Activated T-cell treated with anti-CD3 and anti-CD28 coated beads for 24 hours (primary cell): ENCODE measurements at places on chromosomes 6 and 20.

DNA sequence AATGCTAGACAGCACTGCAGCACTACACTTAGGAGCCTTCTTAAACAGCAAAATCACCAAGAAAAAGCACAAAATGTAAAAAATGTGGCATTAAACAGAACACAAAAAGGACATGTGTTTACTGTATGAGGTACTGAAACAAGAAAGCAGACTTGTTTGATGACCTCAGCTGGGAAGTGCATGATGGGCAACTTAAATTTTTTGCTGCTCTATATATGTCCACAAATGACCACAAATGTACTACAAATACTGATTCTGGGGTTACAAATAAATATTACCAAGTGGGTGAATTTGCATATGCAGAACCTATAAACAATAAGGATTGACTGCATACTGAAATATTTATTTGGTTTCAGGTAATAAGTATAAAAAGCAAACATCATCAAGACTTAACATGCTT, 13.1 kb downstream of the RAB23 start:
- no peak for DNase-seq

GRCh38 chr6:79802657-79803300, 144.6 kb downstream of the ELOVL4 start:
- no peak for DNase-seq

GRCh38 chr6:54018722-54019121, 92.5 kb upstream of the MLIP start:
- no peak for DNase-seq

GRCh38 chr6:72856801-72857200, 234.9 kb downstream of the KCNQ5 start:
- DNase-seq, result no peak

- no peak for DNase-seq
These were observed 86.6 kb upstream of the TOX2 start for GRCh38 chr20:43827940-43828562.

DNA sequence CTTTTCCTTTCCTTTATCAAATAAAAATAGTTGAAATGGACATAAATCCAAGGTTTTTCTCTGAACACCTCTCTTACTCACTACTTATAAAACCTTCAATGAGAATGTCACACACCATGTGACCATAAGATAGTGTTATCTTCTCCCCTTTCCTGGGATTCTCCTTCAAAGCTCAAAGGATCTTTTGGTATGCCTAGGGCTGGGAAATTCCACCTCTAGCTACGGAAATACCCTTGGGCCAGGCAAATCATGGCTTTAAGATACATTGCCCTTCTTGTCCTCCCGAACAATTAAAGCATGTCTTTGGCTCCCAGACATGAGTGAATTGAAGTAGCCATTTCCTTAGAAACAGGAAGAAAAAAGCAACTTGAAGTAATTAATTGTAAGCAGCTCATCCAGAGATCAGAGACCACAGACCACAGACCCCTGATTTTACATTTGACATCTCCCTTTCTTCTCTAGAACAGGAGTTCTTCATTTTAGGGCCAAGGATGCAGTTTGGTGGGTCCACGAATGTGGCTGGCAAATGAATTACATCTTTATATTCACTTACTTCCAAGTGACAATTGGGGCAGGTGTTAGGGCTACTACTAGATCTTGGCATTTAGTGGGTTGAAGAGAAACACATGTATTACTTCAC, 4.1 kb downstream of the PLCB4 start:
- no peak for DNase-seq

- no peak for DNase-seq
These were observed 542.0 kb upstream of the MARCKS start for GRCh38 chr6:113315165-113315564.

DNA sequence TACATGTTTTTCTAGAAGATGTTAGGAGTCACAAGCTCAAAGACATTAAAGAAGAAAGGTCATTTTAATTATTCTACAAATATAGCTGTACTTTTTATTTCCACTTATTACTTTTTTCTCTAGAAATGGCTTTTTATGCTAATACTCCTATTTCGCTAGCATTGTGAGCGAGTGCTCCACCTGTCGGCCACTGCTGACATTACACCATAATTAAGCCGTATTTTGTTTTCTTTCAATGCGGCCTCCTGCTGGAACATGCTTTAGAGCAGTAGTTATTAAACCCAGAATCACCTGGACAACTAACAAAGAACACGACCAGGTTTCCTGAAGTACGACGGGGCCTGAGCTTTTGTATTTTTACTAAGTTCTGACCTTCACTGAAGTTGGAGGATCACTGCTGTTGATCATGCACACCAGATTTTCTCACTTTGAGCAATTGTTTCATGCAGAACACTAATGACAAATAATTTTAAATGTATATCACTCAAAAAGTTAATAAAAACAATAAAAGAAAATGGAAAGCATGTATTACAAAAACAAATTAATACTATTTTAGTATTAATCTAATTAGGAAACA, 74.1 kb upstream of the PAK5 start:
- peak; percentile 13 for DNase-seq

- DNase-seq, result no peak
These were observed 32.1 kb downstream of the BEND3 start for GRCh38 chr6:107083047-107083768.

DNA sequence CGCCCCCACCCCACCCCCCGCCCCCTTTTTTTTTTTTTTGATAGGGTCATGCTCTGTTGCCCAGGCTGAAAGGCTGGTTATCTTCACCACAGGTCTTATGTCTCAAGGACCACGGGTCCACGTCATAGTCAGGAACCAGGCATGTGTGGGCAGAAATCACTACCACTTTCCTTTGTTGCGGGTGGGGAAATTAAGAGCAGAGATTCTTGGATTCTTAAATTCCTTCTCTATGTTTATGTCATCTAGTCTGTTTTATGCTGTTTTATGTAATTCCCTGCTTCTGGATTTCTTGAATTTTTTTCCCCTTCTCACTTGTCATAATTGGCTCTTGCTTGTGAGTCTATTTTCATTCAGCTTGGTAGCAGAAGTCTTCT, 25.8 kb upstream of the PLCG1 start:
- DNase-seq, result no peak

DNA sequence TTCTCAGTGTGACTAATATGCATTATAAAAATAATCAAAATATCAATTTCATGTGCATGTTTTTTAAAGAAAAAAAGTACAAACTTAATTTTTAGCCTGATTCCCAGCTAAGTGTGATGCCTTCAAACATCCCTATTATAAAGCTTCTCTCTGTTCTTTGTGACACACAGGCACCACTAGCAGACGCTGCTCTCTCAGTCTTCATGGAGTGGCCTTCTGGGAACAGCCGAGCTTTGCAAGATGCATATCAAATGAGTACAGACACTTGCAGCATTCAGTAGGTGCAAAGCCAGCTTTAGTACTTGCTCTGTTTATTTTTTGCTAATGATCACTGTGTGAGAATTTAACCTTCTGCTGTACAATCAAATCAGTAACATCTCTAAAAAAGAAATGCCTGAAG, 340.0 kb downstream of the ADGRB3 start:
- no peak for DNase-seq

- no peak for DNase-seq
These were observed 1.3 kb upstream of the SLC35D3 start for GRCh38 chr6:136920671-136921380.

GRCh38 chr20:46939031-46939965, 44.7 kb downstream of the EYA2 start:
- no peak for DNase-seq

GRCh38 chr20:12395353-12395752, 477.7 kb downstream of the BTBD3 start:
- DNase-seq, result no peak

GRCh38 chr6:40022867-40023266, 88.6 kb upstream of the MOCS1 start:
- no peak for DNase-seq

- no peak for DNase-seq
These were observed 6.7 kb downstream of the C20orf203 start for GRCh38 chr20:32667027-32667426.

GRCh38 chr20:38120625-38120988, 44.5 kb downstream of the TGM2 start:
- no peak for DNase-seq

- no peak for DNase-seq
These were observed 103.8 kb upstream of the FAM184A start for GRCh38 chr6:119182216-119182803.

GRCh38 chr20:21529863-21530262, 16.0 kb upstream of the NKX2-2 start:
- no peak for DNase-seq

DNA sequence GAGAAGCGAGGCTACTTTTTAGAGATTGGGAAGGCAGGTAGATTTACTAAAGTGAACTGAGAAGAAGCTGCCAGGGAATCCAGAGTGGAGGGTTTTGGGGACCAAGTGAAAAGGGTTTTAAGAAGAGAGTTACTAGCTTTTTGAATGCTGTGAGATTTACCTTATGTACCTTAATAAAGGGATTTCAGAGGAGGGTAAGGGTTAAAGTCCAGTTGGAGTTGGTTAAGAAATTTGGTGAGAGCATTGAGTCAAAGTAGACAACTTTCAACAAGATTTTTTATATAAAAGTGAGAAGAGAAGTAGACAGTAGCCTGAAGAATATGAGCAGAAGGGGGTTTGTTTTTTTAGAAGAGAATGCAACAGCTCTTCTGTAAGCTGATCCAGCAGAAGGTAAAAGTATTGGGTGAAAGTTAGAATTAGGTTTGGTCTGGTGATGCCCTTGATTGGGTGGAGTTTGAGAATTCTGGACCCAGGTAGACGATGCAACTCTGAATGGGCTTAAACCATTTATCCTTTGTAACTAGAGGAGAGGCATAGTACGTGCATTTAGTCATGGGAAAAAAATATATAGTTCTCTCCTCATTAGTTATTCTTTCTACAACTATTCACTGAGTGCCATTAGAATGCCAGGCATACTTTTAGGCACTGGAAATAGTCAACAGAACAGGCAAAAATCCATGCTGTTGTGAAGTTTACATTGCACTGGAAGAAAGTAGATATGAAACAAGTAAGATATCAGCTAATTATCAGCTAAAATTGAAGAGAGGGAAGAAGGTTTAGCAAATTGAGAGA, 44.8 kb downstream of the ATRN start:
- DNase-seq, result no peak

DNA sequence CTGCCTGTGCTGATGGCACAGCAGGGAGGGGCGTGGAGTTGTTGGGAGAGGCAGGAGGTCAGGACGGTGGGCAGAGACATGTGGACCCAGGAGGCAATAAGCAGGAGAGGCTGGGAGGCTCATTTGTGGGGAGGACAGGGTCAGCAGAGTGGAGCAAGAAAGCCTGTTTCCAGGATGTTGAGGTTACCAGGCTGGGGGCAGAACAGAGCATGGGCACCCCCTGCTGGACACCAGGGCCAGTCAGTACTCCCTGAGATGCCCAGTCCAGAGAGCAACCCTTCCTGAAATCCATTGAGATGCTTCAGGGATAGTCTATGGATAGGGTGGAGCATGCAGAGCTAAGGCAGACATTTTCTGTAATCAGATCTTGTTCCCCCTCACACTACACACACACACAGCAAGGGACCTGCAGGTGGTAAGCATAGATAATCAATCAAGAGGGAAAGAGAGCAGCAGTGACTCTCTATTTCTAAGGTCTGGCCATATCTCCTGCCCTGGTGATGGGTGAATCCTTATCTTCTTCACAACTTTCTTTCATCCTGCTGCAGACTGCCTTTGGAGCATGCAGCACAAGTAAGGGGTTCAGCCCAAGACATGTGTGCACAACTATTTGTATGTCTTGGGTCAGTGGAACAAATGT, 41.7 kb downstream of the MOCS1 start:
- DNase-seq, result no peak

DNA sequence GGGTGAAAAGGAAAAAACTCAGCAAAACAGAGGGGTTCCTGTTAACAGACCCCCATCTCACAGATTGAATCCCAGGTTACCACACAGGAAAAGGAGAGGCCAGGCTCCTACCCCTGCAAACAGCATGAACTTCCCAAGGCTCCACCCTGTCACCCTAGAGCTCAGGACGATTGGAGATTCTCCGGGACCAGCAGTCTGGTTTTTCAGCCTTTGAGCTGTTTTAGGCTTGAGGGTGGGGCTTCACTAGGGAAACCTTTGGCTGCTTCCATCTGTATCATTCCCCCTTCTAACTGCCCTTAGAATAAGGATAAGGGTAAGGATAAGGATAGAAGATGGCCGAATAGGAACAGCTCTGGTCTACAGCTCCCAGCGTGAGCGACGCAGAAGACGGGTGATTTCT, 16.0 kb downstream of the C6orf58 start:
- no peak for DNase-seq

DNA sequence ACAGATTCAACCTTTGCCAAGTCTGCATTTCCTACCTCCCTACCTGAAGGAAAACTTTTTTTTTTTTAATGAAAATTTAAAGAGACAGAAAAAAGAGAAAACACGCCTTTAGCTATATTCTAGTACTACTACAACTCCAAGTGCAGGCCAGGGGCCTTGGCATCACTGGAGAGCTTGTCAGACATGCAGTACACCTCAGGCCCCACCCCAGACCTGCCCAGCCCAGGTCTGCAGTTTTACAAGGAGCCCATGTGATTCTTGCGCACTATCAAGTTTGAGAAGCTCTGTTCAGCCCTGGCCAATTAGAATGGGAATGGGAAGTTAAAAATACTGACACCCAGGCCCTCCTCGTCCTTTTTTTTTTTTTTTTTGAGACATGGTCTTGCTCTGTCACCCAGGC, 85.0 kb downstream of the NFATC2 start:
- DNase-seq, result no peak
